NK-92 treated with Interleukin-12 subunit alpha and Interleukin-12 subunit beta, amount 100 ng/mL, for 24 hours (cell line): ENCODE measurements at places on chromosomes 16 and 17.

DNA sequence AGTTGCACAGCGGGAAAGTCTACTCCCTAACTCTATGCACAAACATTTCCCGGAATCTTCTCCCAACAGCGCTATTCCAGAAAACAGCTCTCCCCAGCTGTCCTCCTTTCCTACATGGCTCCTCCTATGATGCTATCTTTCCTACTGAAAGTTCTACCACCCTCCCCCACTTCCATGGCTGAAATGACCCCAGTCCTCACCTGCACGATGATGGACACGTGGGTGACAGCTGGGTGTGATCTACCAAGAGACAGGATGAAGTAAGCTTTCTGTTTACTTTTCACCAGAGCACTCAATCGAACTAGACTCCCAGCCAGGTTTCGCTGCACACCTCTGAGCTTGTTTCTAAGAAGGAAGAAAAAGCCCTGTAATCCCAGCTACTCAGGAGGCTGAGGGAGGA is 10.7 kb downstream of the CTC1 start:
- DNase-seq = no peak

DNA sequence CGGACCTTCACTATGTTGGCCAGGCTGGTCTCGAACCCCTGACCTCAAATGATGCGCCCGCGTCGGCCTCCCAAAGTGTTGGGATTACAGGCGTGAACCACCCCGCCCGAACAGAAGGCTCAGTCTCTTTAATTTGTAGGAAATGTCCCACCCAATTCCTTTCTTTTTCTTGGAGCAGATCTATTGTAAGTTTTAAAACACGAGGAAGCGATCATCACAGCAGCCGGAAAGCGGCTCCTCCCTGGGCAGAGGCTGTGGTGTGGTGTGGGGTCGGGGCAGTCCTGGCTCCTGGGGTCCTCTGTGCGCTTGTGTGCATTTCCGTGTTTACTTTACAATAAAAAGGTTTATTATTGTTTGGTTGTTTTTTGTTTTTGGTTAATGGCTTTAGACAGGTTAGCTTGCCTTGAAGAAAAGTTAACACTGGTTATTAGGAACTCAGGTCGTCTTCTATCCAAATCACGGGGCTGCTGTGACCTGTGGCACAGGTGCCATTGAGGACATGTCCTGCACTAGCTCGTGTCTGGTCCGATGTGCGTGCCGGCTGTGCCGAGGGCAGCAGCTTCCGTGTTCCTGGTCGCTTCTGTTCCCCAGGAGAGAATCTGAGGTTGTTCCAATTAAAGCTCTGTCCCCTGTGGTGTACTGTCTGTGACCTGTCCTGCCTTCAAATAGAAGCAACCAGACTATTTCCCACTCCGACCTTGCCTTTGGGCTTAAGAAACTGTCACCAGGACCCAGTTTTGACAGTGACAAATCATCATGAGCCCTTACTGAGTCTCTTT is 83.1 kb downstream of the SEC14L1 start:
- no peak for DNase-seq

DNA sequence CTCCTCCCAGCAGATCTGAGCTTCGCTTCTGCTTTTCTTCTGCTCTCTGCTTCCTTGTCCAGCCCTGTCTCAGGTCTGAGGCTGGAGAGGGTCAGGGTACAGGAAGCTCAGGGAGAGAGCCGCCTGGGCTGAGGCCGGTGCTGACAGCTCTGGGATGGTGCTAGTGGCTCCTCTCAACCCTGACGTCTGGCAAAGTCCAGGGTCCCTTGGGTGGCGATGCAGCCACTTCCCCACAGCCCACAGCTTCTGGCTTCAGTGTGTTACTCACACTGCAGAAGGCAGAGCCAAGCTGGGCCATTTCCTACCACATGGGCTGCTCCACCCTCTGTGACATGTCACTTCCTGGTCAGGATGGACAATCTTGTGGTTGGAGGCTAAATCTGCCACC is at the start of gene CD300C:
TSS of gene CD300C (minus strand) at position 273 of the 388 bp plus-strand sequence. CDS start 333 bp downstream, outside the sequence.
- DNase-seq = peak; percentile 61

DNA sequence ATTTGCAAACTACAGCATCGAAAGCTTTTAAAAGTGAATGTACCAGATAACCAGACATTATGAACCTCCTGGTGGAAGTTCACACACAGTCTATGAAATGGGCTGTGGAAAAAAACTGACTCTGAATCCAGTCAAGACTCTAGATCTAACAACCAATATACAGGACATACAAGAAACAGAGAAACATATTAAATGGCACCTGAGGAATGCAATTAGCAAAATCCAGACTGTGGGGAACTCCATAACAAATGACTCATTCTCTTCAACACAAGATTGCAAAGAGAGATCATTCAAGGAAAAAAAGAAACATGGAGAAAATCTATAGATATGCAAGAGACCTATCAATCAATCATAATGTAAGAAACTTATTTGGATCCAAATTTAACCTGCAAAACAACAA is 119.0 kb downstream of the MYO1D start:
- no peak for DNase-seq

DNA sequence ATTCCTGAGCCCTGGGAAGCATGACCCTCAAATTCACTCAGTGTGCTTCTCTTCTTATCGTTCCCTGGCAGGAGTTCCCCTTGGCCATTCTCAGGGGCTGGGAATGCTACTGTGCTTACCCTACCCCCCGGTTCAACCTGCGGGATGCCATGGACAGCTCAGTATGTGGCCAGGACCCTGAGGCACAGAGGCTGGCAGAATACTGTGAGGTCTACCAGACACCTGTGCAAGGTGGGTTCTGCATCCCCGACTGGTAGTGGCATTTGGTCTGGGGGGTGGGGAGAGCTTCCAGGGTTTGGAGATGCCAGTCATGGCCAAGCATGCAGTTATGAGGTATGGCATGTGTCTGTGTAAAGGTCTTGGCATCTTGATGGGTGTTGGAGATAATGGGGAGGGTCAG is 39.4 kb downstream of the WSCD1 start:
- DNase-seq = no peak

DNA sequence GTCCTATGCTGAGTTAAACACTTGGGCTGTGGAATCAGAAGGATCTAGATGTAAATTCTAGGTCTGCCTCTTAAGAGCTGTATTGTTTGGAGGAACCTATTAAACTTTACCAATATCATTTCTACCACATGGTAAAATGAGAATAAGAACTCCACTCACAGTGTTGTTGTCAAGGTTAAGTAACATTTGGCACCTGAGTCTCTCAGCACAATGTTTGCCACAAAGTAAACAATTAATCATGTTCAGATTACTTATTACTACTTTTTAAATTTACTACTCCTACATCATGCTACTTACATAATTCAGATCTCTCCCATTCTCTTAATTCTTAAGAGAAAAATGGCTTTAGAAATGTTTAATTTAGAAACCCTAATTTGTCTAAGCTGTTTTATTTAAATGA is 305.9 kb downstream of the CA10 start:
- no peak for DNase-seq

- DNase-seq = no peak
Observed at GRCh38 chr16:58551496-58551895, 36.2 kb downstream of the SETD6 start.

DNA sequence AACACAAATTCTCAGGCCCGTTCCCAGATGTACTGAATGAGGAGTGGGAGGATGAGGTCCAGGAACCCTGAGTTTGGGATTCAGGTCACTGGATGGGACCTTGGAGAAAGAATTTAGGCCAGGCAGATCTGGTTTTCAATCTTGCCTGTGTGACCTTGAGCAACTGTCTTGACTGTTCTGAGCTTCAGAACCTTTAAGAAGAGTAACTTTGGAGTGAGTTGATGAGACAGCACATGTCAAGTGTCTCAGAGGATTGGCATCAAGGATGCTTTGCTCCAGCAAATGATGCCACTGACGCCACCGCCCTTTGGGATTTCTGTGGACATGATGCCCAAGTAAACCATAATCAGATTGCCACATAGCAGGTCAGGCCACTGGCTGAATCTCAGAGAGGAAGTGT is 56.2 kb upstream of the DNAJA2 start:
- DNase-seq = no peak

DNA sequence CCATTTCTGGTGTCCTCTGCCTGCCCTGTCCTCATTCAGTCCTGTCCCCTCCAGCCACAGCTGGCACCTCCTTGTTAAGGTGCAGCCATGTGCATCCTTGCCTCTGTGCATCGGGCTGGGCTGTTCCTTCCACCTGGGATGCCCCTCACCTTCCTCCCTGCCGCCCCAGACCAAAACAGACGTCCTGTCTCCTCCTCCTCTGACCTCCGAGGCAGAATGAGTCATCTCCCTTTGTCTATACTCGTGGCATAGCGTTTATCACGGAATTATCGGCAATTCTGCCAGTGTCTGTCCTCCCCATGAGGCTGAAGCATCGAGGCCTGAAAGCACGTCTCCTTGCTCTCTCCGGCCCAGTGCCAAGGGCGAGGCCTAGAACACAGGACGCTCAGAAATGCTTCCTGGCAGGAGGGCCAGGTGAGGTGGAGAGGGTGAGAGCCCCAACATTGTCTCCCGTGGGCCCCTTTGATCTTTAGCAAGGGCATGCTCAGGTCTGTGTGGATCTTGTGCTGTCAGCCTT is 4.6 kb downstream of the RAI1 start:
- no peak for DNase-seq

DNA sequence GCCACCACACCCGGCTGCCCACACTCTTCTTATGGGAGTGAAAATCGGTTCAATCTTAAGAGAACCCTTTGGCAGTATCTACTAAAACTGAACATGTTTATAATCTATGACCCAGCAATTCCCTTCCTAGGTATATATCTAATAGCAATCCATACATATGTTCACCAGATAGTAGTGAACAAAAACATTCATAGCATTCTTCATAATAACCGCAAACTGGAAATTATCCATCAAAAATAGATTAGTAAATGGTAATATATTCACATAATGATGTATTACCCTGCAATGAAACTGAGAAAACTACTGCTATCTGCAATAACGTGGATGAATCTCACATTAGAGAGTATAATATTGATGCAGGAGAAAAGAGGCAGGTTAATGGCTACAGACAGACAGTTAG is 23.1 kb downstream of the COPRS start:
- DNase-seq = no peak

- DNase-seq = no peak
Observed at GRCh38 chr16:11169641-11170040, 86.4 kb downstream of the SOCS1 start.

GRCh38 chr17:27570578-27570914 is 60.4 kb upstream of the LGALS9 start:
- no peak for DNase-seq

DNA sequence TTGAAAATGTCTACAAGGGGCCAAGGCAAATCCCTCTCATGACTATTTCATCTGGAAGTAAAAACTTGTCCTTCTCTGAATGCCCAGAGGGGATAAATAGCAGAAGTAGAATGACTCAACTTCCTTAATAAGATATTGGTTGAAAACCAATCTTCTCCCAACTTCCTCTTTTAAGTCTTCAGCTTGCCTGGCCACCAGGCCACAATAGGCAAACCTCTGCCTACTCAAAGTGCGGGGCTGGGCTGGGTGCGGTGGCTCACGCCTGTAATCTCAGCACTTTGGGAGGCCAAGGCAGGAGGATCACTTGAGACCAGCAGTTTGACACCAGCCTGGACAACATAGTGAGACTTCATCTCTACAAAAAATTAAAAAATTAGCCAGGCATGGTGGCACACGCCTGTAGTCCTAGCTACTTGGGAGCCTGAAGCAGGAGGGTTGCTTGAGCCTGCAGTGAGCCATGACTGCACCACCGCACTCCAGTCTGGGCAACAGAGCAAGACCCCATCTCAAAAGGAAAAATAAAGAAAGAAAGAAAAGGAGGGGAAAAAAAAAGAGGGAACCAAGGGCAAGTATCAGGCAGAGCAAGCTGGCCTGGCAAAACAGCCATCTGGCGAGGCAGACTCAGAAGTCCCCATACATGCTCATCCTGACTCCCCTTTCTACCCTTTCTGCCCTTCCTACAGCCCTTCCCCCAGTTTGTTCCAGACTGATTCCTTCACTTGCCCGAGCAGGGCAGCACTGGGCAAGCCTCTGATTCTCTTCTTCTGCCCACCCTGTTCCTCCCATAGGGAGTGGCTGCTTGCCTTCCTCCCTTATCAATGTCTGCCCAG is 20.6 kb downstream of the MAP3K14 start:
- DNase-seq = no peak

DNA sequence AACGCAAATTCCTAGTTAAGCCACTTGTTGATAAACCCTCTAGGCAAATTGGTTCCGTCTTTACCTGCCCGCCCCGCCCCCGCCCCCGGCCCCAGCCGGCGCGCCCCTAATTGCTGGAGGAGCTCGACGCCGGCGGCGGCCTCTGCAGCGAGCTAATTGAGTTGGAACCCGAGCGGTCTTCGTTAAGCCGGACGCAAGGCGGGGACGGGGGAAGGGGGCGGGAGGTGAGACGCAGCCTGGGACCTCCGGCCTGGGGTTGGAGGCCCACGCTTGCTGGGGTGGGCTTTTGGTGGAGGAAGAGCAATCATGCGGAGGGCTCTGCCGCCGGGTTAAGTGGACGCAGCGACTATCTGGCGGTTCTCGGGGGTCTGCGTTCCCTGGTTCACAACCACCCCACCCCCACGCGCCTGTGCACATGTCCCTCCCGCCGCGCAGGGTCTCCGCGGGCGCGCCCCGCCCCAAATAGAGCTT is 12.7 kb upstream of the FOXF1 start:
- no peak for DNase-seq

GRCh38 chr16:61228371-61228770 is 807.9 kb downstream of the CDH8 start:
- no peak for DNase-seq

DNA sequence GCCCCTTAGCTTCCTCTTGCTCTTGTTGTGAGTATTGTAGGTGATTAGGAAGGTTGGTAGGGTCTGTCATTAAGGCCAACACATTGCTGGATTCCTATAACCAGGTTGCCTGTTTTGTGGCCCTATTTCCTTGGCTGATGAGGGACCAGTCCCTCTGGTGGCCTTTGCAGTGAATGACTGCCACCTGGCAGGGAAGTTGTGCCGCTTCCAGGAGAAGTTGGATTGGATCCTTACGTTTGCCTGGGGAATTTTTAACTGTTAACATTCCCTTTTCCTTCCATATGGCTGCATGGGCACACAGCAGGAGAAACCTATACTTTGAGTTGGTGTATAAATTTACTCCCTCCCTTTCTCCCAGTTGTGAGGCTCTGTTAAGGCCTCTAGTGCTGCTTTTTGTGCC is 32.4 kb downstream of the LCMT1 start:
- no peak for DNase-seq

DNA sequence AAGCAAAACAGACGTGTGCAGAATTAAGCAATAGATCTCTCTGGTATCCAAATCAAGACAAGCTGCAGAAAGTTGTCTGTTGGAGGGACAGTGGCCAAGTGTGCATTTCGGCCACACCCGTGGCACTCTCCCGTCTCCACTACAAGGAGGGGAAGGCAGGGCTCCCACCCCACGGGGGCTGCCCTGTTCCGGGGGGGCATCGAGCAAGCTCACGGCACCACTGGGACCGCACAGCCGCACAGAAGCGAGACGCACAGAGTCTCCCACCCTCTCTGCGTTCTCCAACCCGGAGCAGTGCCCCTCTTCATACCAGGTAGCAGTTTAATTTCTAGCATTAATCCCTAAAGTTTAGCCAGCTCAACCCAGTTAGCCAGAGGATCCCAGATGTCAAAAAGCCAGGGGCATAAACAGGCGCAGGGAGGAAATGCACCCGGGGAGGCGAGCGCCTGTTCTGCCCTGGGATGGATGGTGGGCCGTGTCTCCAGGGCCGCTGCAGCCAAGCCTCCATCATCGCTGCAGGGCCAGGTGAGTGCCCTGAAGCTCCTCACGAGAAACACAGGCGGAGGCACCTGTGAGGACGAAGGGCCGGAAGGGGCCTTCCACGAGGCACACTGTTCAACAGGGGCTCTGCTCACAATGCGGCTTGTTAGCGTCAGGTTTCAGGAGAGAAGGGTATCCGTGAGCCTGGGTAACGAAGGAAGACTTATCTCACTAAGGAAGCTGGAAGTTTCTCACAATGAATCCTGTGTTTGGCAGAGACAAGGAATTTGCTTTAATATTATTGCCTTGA is 42.1 kb upstream of the METRNL start:
- no peak for DNase-seq
